Effector memory CD4-positive, alpha-beta T cell (primary cell): ENCODE measurements at places on chromosomes 3 and 15.

- DNase-seq, result no peak
These were observed 432.7 kb upstream of the ALCAM start for GRCh38 chr3:104933972-104934371.

DNA sequence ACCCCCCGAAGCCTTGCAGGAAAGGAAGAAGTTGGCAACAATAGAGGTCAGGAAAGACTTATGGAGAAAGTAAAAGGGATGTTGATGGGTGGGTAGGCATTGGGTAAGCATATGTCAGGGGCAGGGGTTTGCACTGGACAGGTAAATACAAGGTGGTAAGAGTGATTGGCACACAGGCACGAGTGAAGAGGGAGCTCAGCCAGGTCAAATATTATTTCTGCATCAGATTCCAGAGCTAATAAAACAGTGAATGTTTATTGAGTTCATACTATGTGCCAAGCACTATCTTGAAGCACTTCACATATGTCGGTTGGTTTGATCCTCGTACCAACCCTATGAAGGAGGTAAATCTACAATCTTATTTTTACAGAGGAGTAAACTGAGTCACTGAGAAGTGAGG, 6.6 kb downstream of the CLSTN2 start:
- DNase-seq, result no peak

DNA sequence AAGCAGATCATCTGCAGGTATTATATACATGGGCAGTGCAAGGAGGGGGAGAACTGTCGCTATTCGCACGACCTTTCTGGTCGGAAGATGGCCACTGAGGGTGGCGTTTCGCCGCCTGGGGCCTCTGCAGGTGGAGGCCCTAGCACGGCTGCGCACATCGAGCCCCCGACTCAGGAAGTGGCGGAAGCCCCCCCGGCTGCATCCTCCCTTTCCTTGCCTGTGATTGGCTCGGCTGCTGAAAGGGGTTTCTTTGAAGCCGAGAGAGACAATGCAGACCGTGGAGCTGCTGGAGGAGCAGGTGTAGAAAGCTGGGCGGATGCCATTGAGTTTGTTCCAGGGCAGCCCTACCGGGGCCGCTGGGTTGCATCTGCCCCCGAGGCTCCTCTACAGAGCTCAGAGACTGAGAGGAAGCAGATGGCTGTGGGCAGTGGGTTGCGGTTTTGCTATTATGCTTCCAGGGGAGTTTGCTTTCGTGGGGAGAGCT, 639 bp downstream of the MKRN3 start:
- DNase-seq, result peak; percentile 10

GRCh38 chr3:129626744-129627349, 20.4 kb upstream of the PLXND1 start:
- DNase-seq, result peak; percentile 30

DNA sequence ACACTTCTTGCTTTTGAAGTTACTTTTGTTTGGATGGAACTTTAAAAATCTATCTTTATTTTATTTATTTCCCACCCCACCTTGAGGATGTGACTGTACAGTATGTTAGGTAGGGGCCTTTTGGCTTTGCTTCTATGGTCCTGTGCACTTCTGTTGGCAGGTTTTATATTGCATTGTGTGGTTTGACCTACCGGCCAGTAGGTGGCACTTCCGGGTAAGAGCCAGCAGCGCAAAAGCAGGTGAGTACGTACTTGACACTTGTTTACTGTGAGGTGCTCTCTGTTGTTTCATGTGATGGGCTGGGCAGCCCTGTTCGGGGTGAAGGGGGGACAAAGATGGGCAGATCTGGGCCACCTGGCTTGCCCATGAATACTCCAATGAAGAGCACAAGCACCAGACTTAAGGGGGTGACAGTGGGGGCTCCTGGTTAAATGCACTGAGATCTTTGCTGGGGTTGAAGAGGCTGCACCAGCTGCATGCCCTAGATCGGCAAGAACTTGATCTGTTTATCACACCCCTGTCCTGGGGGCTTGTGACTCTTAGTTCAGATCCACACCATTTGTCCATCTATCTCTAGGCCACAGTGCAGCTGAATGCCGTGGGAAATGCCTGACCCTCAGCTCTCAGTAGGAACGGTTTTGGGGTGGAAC, 131.6 kb downstream of the NLGN1 start:
- no peak for DNase-seq

DNA sequence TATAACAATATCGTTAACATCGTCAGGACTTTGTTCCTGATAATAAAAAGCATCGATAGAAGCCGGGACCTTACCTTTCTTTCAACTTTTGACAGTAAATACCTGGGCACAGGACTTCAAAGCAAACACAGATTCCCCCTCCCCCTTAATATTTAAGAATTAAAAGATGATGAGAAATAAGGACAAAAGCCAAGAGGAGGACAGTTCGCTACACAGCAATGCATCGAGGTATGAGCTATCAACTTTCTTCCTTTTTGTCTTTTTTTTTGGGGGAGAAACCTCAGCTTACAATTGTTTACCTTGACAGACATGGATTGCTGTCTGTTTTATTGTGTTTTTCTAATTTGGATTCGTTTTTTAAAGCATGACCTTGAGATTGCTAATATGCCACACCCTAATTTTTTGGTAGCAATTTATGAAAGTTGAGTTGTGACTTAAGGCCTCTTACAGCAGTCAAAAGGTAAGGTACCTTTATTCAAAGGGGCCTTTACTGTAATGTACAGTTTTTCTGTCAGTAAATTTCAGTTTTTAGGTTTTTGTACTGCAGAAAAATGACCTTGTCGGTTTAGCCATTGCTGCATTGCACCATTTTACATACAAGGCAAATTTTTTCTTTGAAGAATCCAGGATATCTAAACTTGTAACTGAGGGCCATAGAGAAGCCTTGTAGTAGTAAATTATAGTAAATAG, 1.1 kb downstream of the CHD2 start:
- no peak for DNase-seq

DNA sequence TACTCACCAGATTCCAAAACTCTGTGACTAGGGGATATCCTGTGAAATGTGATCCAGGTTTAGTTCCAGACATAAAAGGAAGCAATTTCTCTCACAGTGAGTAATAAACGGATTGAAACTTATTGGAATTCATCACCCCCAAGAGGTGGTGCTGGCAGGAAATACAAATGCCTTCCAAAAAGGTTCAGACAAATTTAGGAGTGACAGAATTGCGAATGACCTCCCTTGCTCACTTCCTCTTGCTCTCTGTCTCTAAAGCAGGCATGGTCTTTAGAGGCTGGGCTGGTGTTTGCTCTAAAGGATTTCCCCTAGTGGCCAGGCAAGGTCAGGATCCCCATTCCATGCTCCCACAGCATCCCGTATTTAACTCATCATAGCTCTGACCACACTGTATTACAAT, 449.4 kb upstream of the PPP2R3A start:
- no peak for DNase-seq

DNA sequence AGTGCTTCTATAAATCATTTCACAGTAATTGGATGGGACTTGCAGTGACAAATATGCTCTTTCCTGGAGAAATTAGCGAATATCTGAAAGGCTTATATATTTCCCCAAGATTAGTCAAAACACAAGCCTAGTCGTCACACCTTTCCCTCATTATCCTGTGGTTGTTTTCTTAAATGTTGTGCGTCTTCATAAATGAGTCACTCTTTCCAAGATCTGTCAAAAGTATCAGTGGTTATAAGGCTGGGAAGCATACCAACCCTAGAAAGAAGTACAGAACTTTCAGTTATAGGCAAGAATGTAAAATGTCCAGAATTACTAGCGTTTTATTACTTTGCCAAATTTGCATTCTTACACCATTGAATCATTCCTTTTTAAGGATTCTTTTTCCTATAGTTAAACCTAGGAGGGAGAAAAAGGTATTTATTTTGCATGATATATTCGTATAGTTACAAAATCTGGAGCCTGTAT, 33.6 kb downstream of the TMEM212 start:
- DNase-seq, result no peak

GRCh38 chr3:10353661-10354360, 32.9 kb upstream of the SEC13 start:
- DNase-seq, result no peak

DNA sequence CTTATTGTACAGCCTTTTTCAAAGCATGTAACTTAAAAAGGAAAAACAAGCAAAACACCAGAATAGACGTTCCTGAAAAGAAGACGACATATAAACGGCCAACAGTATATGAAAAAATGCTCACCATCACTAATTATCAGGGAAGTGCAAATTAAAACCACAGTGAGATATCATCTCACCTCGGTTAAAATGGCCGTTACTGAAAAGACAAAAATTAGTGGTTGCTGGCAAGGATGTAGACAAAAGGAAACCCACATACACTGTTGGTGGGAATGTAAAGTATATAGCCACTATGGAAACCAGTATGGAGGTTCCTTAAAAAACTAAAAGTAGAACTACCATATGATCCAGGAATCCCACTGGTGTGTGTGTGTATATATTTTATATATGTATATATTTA, 64.5 kb upstream of the MLF1 start:
- no peak for DNase-seq

DNA sequence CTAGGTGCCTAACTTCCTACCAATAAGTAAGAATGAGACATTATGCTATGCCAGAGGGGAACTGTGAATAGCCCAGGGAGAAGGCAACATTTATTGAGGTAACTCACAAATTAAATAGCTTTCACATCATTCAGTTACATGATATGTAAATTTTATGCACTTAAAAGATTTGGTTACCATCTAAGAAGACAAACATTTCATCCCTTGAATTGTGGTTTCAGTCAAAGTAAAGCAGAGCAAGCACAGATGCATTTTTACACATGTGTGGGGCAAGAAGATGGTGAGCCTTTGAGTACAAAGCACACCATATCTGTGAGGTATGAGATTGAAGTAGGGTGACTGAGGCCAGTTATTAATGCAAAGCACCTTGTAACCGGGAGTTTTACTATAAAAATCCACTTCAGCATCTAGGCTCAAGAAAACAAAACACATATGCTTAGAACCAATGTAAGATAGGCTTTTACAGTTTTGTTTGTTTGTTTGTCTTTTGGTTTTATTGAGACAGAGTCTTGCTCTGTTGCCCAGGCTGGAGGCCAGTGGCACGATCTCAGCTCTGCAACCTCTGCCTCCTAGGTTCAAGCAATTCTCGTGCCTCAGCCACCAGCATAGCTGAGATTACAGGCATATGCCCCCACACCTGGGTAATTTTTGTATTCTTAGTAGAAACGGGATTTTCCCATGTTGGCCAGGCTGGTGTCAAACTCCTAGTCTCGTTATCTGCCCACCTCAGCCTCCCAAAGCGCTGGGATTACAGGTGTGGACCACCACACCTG, 3.5 kb downstream of the PLSCR2 start:
- no peak for DNase-seq

- DNase-seq, result no peak
These were observed 107.2 kb upstream of the LRRC3B start for GRCh38 chr3:26515351-26515750.

GRCh38 chr3:109050591-109051167, 67.3 kb downstream of the MORC1 start:
- no peak for DNase-seq

DNA sequence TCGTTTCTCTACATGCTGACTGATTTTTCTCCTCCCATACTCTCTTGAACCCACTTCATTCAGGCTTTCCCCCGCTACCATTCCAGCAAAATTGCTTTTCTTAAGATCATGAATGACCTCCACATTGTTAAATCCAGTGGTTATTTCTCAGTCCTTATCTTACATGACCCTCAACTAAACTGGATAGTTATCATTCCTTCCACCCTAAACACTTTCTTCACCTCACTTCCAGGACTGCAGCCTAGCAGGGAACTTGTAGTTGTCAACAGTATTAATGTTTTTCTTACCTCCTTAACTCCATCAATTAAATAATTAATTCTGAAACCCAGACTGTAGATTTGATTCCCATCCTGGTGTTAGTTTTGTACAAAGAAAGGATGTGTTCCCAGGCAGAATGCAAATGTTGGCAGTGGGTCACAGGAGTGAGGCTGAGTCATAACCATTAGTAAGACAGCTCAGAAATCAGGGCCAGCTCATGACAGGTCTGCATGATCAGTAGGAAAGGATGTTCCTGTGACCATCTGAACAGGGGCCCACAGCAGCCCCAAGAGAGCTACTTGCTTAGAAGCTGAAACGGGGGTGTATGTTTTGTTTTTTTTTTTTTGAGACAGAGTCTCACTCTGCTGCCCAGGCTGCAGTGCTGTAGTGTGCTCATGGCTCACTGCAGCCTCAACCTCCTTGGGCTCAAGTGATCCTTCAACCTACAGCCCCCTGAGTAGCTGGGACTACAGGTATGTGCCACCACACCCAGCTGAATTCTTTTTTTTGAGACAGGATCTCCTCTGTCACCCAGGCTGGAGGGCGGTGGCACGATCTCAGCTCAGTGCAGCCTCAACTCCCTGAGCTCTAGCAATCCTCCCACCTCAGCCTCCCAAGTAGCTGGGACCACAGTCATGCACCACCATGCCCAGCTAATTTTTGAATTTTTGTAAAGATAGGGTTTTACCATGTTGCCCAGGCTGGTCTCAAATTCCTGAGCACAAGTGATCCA, 9.1 kb downstream of the BCL2L10 start:
- no peak for DNase-seq

- no peak for DNase-seq
These were observed 287.6 kb downstream of the DIPK2A start for GRCh38 chr3:144259267-144259666.

DNA sequence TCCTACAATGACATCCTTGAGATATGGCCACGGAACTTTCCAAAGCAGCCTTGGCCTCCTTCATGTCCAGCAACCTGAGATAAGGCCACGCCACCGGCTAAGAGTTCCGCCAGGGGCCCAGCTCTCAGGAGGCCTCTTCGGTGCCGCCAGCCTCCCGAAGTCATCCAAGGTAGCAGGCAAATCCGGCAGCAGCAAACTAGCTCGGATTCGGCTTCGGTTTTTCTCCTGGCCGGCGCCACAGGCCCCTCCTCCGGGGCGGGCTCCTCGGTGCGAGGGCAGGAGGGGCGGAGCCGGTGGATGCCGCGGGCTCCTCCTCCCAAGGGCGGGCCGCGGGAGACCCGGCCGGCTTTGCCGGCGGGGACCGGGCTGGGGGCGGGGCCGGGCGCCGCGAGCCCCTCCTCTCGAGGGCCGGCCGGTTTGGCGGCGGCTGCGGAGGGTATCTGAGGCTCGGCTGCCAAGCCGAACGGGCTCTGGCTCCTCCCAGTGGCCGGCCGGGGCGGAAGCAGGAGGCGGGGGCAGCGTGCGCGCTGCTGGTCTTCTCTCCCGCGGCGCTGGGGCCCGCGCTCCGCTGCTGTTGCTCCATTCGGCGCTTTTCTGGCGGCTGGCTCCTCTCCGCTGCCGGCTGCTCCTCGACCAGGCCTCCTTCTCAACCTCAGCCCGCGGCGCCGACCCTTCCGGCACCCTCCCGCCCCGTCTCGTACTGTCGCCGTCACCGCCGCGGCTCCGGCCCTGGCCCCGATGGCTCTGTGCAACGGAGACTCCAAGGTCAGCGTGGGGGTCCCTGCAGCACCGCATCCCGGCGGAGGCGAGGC, at the start of gene GMPS:
GMPS (plus strand) TSS at position 518 of the 812 bp plus-strand sequence; CDS start at position 739, 221 bp downstream.
- DNase-seq, result peak; percentile 93

DNA sequence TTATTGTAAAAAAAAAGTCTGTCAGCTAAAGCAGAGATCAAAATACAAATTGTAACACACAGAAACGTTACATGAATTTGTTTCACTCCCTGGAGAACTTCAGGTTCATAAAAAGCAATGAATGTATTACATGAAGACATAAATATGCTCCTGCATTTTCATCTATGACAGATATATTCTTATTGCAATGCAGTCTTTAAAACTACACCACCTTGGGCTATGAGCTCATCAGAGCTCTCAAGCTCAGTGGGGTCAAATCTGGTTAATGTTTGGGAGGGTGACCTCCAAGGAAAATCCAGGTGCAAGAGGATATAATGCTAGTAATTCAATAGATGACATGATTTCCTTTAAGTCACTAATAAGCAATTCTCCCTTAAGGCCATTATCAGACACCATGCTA, 606.8 kb downstream of the EPHA3 start:
- DNase-seq, result no peak

GRCh38 chr3:155908086-155908485, 37.6 kb downstream of the GMPS start:
- no peak for DNase-seq

GRCh38 chr3:111601810-111602209, 6.7 kb upstream of the ZBED2 start:
- DNase-seq, result no peak
